SW480 (cell line): ENCODE measurements at places on chromosomes 3 and 15.

DNA sequence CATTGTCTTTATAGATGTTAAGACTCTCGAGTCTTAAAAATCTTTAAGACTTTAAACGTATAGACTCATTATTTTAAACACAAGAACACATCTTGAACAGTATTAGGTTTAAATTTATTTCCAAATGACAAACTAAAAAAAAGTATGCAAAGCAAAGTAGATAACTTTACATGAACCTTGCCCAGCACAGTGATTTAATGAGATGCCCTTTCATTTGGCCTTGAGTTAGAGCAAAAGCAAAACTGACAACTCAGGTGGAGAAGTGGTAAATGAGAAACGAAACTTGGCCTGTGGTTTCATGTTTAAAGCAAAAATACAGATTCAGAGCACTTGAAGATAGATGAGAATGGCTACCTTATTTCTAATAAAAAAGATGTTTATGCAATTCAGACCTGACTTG lies 8.6 kb downstream of the GPR15 start:
- DNase-seq = no peak

- DNase-seq = no peak
Measured at GRCh38 chr3:182921665-182922355, 58.5 kb downstream of the DCUN1D1 start.

DNA sequence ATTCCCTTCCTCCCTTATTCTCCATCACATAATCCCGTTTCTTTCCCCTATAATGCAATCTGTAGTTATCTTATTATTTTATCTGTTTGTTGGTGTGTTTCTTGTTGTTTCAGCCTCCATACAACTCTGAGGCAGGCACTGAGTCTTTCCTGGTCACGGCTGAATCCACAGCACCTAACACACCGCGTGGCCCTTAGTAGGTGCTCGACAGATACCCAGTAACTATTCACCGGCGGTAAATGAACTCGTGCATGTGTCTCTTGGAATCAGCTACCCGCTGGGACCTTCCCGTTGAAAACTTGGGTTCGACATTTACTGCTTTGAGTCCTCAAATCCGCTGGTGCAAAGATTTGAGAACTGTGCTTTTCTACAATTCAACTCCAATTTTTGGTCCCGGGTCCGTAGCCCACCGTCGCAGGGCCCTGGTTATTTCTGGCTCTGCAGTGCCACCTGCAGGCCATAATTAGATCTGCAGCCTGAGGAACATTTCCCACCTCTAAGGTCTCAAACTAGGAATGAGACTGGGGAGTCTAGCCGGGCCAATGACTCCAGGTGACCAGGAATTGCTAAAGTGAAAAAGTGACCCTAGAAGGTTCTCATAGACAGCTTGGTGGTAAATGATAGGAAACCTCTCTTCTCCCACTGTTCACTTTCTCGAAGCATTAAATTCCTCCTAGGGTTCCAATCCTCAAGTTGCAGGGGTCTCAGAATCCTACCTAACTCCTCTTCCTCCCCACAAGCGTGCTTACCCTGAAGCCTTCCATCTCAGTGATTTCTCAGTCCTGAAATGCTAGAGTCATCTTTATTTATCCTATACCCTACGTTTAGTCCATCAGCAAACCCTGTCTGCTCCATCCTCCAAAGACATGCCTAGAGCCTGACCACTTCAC lies 40.0 kb upstream of the TRH start:
- peak; percentile 18 for DNase-seq

DNA sequence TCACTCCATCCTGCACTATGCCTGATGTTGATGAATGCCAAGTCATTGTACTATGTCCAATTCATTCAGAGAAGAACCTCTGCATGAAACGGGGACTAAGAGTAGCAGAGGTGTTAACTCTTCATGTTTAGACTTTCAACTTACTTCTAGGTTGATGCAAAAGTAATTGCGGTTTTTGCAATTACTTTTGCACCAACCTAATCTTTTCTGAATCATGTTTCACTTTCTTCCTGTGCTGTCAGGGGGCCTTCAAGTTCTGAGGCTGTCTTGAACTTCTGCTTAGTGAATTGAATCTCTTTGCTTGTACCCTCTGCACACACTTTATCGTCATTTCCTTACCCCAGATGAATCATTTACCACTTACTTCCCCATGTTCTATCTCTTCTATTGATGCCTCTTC lies 636.2 kb downstream of the NAALADL2 start:
- DNase-seq = no peak

DNA sequence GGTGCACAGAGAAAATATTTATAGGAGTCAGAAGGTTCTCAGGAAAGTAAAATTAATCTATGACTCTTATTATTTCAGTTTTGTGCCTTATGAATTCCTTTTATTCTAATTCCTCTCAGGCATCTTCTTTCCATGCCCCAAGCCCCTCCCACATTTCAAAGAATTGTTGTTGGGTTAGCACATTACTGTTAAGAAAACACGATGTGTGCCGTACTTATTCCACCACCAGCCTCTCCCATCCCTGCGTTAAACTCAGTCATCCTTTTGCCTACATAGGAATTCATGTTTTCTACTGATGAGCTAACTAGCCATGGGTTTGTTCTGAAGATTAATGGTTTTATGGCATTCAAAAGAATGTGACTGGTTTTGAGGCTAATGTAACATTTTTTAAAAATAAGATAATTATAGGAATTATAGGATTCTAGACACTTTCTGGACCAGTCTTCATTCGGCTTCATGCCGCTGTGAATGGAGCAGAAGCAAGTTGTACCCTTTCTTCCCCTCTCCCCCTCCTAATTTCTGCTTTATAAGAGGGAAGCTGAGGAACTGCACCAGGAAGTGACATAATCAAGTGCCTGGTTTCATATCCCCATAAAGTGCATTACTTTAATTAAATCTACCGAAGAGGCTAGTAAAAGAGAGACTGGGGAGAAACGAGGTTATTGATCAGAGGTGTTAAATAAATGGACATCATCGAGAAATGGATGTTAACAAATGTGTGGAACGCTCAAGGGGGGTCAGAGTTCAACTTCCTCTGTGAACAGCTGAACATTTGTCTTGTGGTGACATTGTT lies 12.3 kb upstream of the MB21D2 start:
- DNase-seq = no peak

DNA sequence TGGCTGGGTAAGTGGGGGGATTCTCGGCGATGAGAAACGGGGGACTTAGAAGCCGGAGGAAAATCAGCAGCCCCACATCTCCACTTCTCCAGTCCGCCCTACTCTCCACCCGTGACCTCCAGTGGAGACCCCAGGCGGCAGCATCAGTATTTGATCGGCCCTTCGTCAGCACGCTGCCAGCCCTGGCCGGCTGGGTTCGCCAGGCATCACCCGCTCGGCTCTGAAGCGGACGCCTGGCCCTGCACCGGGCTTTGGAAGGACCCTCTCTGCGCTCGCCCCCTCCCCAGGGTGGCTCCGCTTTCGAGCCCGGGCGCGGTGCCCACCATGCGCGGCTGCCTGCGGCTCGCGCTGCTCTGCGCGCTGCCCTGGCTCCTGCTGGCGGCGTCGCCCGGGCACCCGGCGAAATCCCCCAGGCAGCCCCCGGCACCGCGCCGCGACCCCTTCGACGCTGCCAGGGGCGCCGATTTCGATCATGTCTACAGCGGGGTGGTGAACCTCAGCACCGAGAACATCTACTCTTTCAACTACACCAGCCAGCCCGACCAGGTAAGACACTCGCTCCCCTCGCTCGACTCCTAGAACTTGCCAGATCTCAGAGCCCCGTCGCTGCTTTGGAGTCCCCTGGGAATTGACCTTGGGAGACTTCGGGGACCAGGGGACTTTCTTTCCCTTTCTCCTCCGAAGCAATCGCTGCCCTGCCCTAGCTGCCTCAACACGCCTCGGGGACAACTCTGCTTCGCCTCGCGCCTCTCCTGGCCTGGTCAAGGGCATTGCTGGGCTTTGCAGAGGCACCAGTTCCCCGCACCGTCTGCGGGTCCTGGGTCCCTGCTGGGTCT lies 561 bp downstream of the SIDT1 start:
- no peak for DNase-seq

- DNase-seq = no peak
Measured at GRCh38 chr3:180707896-180708295, 28.6 kb upstream of the CCDC39 start.

DNA sequence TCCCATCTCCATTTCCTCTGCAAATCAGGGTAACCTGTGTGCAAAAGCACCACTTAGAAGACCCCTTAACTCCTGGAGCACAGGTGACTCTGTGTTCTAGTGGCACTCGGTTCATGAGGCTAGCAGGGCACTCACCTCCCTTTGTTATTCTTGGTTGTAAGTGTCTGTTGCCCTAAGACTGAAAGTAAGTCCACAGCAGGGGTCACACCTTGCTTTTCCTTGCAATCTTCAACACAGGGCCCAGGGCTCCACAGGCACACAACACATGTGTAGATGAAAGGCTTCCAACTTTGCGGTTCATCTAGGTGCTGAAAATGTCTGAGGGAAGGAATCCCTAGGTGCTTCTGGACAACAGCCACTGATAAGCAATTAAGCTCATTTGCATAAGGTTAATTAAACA lies 2.9 kb downstream of the RNU6-1 start:
- no peak for DNase-seq

DNA sequence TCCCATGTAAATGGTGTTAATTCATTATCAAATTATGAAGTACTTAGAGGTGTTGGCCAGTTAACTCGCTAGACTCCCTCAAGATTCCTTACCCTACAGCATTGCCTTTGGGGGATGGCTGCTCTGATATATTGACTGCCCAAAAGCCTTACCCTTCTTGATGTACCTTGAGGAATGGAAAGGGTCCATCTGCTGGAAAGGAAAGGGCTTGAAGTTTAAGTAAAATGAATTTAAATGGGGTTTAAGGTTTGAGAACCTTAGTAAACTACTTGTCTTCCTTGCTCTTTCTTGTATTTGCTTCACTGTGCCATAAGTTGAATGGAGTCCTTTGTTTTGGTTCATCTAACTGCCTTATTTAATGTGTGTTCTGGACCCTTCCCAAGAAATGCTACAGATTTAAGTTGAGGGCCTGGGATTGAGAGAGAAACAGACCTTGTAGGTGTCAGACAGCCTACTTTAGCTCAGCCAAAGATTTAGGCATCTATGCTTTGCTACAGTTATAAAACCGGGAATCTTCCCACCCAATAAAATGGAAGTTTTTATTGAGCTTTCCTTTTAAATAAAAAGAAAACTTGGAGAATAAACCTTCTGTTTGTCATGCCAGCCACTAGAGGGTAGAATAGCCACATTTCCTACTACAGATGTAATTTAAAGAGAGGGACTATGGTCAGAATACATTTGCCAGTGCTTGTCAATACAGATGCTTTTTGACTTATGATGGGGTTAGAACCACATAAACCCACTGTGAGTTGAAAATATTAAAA lies 25.3 kb downstream of the CMSS1 start:
- DNase-seq = peak; percentile 65

DNA sequence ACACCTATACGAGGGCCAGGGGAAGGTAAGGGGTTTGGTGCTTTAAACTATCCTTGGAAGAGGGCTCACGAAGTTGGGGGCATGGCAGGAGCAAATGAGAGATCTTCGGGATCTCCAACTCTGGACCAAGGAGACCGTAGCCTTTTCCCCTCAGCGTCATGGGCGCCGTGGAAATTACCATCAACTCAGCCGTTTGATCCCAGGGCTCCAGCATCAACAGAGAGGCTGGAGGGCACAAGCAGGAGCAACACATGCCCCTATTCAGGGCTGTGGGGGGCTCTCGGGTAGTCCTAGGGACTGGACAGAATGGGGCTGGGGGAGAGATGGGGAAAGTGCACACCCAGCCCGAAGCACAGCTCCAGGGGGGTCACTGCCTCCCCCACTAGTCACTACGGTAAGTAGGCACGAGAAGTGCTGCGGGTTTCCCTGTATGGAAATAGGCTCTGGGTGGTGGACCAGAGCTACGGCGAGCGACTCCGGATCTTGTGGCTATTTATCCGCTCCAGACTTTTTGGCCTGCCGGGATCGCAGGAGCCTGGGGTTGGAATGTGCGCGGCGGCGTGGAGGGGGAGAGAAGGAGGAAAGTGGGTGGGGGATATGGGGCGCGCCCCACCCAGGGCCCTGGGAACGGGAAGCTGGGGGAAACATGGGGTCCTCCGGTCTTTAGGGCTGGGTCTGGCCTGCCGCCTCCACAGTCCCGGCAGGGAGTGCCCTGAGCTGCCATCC lies 539 bp upstream of the LAMB2 start:
- DNase-seq = peak; percentile 79

DNA sequence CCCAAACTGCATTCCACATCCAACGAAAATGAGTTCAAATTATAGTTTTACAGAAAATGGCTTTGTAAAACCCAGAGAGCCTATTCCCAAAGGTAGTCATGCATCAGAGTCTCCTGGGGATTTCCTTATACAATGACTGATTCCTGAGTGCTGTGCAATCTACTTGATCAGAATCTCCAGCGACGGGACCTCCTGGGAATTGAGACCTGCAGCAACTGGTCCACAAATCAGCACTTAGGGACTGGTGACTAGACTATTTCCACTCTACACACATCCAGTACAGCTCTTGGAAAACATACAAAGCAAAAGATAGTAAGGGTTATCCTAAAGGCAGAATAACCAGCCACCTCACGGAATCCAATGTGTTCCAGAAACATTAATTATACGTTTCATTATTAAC lies 871.0 kb upstream of the CFAP20DC start:
- DNase-seq = no peak

- no peak for DNase-seq
Measured at GRCh38 chr3:146093896-146094295, 67.1 kb downstream of the PLOD2 start.

GRCh38 chr3:52463416-52463815 lies 8.0 kb downstream of the NISCH start:
- no peak for DNase-seq

DNA sequence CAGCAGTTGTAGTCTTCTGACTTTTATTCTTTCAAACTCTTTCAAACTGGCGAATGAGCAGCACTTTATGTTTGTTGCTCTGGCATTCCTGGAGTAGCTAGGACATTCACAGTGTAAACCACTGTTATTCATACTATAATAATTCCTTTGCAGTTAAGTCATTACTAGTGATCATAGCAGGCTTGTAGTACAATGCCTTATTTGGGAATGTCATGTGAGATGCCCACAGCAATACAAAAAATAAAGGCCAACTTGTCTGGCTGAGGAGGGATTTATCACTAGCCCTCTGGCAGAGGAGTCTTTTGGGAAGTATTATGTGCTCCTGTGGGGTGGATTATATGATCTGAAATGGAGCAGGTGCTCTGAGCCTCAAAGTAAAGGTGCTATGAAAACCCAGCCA lies 197.2 kb downstream of the VGLL3 start:
- DNase-seq = peak; percentile 88

DNA sequence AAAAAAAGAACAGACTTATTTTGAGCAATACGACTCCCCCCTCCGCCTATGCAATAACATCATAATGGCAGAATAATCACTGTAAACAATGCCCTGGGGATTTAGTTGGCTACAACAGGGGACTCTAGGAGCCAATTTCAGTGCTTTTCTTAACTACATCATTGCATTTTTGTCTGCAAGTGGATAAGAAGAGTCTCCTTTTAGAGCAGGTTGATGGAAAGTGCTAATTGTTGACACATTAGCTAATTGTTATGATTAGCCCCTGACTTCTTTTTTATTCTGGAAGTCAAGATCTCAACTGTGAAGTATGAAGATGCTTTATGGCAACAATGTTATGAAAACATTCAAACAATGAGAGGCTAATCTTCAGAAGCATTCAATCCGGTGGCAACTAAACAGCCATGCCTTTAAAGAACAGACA lies 121.2 kb downstream of the MECOM start:
- no peak for DNase-seq

GRCh38 chr3:57755368-57755675 lies 787 bp upstream of the SLMAP start:
- DNase-seq = peak; percentile 67

- DNase-seq = no peak
Measured at GRCh38 chr15:76398317-76399104, 61.9 kb downstream of the ISL2 start.
